ENCODE measurements at places on chromosomes 1 and 21.

- DNase-seq, result peak; percentile 41
Measured at GRCh38 chr1:15802234-15802965, 5.0 kb downstream of the UQCRHL start.

DNA sequence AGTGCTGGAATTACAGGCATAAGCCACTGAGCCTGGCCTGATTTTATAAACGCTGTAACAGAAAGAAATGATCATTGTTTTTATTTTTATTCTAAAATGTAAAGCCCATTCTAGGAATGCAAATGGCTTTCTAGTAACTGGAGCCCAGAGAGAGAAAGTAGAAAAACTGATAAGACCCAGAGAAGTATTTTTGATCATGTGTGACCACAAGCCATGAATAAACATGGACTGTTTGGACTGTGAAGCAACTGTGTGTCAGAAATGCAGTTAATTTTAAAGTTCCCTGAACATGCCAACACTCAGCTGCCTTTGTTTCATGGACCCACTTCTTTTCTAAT, 39.7 kb downstream of the EIF2B3 start:
- DNase-seq, result no peak

DNA sequence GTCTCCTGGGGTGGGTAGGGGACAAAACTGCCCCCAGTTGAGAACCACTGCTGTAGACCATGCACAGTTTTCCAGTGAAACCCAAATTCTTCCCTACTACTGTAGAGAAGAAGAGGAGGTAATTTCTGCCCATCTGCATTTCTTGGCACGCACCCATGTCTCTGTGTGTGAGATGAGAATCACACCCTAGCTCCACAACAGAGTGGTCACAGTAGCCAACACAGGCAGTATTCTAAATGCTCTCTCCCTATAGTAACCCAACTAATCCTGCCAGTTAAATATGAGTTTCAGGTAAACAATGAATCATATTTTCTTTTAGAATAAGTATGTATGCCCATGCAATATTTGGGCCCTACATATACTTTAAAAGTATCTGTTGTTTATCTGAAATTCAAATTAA, 1.2 kb upstream of the CAPN2 start:
- no peak for DNase-seq

DNA sequence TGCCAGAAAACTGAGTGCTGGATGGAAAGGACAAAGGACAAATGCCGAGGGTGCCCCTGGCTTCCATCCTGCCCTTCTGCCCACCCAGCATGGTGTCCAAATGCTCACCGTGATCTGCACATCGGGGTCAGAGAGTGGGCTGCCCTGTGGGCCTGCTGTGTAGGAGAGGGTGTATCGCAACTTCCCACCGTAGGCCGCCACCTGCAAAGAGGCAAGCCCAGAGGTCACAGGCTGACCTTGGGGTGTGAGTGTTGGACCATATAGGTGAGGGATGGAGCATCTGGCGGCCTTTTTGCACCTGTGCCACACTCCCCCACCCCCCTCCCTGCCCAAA, 53.5 kb downstream of the LDLRAD2 start:
- no peak for DNase-seq

GRCh38 chr1:59176471-59176870, 120.4 kb upstream of the FGGY start:
- DNase-seq, result no peak

DNA sequence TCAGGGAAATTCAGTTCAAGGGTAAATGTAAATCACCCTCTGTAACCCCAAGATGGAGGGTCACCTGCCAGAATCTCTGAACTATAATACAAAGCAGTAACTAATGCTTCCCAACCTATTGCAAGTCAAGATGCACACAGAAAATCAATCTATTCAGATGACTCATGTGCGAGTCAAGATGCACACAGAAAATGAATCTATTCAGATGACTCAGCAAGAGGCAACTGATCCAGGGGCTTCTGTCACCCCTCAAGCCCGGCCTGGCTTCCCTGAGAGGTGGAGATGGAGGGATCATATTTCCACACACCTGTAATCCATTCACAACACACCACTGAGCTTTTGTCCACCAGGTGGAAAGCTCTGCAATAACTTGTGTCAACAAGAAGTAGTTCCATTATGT, 17.4 kb upstream of the HIVEP3 start:
- DNase-seq, result peak; percentile 85

GRCh38 chr1:216448011-216448510, 24.8 kb upstream of the USH2A start:
- peak; percentile 56 for DNase-seq

DNA sequence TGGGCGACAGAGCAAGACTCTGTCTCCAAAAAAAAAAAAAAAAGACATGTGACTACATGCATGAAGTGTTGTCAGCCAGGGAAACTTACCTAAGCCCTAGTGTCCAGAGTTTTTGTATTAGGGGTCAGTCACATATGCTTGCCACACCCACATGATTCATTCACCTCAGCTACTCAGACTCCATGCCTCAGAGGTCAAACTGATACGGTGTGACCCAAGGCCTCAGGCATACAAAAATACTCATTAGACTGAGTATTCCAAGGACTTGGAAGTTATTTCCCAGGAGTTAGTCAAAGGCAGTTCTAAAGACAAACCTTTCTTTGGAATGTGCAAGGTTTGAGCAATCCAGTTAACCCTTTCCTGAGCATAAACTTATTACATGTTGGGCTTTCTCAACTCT, 6.3 kb upstream of the TRIM33 start:
- peak; percentile 69 for DNase-seq

GRCh38 chr1:210434223-210434622, 105.5 kb downstream of the HHAT start:
- no peak for DNase-seq

DNA sequence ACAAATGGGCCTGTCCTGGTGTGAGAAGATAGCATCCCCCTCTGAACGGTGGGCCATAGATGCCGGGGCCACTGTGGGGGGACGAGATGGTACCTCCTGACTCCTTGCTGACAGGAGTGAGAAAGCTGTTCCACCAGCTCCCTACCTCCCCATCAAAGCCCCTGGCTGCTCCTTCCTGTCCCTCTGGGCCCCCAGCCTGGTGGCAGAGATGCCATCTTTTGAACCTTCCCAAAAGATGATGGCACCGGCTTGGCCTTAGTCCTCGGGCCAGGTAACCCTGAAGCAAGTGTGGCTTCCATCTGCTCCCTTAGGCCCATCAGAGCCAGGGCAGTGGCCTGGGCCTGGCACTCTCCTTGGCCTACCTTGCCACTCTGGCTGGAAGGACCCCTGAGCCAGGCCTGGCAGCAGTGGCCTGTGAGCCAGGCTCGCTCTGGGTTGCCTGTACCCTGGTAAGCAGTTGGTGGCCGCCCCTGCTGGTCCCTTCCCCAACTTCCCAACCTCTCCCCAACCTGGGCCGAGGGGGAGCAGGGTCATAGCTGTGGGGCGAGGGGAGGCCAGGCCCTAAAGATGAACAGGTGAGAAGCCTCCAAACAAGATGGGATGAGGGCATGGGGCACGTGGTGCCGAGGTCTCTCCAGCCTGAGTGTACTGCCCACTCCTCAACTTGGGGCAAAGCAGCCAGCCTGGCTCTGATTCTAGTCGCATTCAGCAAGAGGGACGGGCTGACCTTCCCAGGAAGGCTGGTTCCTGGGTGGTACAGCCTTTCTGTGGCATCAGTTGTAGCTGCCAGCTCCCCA, 34.7 kb downstream of the ZBTB17 start:
- no peak for DNase-seq

- DNase-seq, result peak; percentile 40
Measured at GRCh38 chr1:238962941-238963340, 423.4 kb upstream of the CHRM3 start.

- DNase-seq, result no peak
Measured at GRCh38 chr1:152824964-152825363, 2.3 kb upstream of the LCE1A start.

DNA sequence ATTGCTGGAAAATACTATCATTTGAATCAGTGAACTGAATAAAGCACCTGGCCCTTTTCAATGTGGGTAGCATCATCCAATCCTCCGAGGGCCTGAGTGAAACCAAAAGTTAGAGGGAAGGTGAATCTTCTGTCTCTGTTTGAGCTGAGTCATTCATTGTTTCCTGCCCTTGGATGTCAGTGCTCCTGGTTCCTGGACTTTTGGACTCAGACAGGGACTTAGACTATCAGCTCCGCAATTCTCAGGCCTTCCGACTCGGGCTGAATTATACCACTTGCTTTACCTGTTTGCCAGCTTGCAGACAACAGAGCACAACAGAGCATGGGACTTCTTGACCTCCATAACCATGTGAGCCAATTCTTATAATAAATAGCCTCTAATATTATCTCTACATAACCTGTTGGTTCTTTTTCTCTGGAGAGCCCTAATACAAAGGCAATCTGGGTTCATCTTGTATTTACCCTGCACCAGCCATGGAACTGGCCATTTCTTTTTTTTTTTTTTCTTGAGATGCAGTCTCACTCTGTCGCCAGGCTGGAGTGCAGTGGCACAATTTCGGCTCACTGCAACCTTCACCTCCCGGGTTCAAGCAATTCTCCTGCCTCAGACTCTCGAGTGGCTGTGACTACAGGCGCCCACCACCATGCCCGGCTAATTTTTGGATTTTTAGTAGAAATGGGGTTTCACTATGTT, 19.2 kb upstream of the VASH2 start:
- DNase-seq, result no peak

DNA sequence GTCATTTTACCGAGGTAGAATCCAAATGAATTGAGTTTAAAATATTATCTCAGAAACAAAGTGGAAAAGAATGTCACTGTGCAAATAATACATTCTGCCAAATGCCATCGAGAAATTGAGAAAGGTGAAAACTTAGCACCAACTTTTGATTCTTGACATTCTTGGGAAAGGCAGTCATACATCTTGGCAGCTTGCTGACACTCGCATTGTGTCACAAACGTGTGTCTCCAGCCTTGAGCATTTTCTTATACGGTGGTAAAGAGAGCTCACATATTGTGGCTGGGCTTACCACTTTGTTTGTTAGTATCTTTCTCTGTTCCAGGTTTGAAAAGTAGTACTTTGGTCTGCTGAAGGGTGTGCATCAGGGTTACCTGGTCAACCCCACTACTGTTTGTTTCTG, 1456.1 kb downstream of the BRINP3 start:
- no peak for DNase-seq

- DNase-seq, result no peak
Measured at GRCh38 chr1:15700508-15700907, 16.4 kb downstream of the PLEKHM2 start.

DNA sequence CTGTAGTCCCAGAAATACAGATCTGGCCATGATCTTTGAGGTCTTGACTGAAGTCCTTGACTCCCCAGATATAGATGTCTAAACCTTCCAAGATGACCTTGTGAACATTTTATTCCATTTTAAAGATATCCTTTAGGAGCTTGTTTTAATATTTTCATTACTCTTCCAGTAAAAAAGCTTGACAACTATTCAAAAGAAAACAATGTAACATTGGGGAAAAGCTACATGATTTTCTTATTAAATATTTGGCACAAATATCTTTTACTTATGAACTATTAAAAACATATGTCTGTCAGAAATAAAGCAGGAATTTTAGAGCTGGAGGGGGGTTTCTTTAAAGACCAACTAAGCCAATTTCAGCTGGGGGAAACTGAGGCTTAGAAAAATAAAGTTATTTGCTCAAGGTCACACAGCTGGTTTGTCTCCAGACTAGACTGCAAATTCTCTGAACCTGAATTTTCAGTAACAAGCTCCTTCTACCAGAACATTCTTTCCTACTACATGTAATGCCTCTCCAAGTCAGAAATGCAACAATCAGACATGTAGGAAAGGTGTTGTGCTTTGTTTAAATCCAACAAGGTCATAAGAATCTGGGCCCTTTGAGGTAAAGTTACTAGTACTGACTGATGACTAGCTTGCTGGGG, 67.0 kb upstream of the PTCH2 start:
- DNase-seq, result no peak

DNA sequence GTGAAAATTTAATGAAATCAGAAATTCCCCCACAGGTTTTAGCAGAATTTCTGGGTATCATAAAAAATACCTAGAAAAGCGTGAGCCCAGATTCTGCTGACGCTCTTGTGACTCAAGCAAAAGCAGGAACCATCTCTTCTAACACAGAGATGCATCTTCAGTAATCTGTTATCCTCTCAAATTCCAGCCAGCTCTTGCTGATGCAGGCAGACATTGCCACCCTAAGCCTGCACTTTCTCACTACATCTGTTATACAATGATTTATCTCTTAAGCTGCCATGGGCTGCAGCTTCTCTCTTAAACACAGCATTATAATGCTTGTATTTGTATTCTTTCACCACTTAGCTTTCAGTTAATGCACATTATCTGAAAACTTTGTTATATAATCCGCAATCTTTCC, 113.0 kb upstream of the RGS1 start:
- no peak for DNase-seq

DNA sequence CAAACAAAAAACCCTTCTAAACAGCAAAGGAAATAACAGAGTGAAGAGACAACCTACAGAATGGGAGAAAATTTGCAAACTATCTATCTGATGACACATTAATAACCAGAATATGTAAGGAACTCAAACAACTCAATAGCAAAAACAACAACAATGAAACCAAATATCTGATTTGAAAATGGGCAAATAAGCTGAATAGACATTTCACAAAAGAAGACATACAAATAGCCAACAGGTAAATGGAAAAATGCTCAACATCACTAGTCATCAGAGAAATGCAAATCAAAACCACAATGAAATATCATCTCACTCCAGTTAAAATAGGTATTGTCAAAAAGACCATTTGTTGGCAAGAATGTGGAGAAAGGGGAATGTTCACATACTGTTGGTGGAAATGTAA, 57.6 kb upstream of the RC3H1 start:
- DNase-seq, result no peak

DNA sequence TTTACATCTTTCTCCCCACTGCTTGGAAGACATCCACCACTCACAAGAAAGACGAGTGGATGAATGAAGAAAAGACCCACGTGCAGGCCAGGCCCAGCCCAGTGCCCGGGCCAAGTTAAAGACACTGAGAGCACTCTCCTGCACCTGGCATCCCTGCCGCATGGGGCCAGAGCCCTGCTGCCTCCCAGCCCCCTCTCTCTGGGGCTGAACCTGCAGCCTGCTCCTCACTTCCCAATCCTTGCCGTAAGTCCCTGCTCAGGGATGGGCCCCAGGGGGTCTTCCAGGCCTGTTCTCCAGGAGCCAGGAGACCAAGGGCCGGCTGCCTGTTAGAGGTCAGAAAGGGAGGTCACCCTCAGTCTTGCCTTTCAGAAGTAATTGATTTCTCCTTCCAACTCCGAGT, 168.5 kb upstream of the ZC3H12A start:
- no peak for DNase-seq

- no peak for DNase-seq
Measured at GRCh38 chr21:43961382-43961909, 50.7 kb upstream of the TRAPPC10 start.

- DNase-seq, result no peak
Measured at GRCh38 chr1:29991025-29991424, 732.4 kb downstream of the MATN1 start.

GRCh38 chr1:171295821-171296220, 18.2 kb upstream of the FMO4 start:
- no peak for DNase-seq

DNA sequence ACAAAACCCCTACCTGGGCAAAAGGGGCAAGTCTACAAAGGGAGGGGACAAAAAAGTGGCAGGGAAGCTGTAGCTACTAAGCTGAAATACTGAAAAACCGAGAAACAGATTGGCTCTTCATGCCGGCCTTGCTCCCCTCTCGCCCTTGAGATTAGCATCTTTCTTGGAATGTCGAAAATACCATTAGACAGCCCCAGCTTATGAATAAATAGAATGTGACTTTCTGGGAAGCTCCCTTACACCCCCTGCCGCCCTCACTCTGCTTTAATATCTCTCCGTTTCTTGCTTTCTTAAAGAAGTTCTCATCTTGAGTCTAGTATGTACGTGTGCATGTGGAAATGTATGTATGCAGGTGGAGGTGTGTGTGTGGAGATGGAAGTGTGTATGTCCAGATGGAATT, 14.1 kb downstream of the TRAF3IP3 start:
- DNase-seq, result peak; percentile 32

- no peak for DNase-seq
Measured at GRCh38 chr1:58895082-58895481, 111.2 kb upstream of the JUN start.

Measured in ELR (cell line).